Ascending aorta (tissue), 2 donors: ENCODE measurements at places on chromosomes 5 and 9.

GRCh38 chr9:69143291-69143690 lies 30.8 kb upstream of the TJP2 start:
- DNase-seq = no peak

- no peak for DNase-seq
Observed at GRCh38 chr5:7875151-7875550, 6.2 kb downstream of the MTRR start.

DNA sequence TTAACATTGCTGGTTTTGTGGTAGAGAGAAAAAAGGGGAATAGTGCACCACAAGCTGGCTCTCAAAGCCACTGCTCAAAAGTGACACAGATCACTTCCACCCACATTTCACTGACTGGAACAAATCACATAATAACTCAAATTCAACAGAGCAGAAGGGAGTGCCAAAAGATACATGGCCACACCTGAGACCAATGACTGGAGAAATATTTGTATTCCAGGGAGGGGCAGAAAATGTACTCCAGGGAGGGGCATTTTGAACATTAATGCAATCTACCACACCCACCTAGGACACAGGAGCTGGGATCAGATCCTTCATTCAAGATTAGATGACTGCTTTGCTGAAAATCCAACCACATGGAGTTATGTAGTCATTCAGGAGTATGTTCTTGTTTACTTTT lies 44.8 kb upstream of the ALDOB start:
- no peak for DNase-seq

GRCh38 chr5:133377736-133378135 lies 234.6 kb downstream of the FSTL4 start:
- DNase-seq = no peak

DNA sequence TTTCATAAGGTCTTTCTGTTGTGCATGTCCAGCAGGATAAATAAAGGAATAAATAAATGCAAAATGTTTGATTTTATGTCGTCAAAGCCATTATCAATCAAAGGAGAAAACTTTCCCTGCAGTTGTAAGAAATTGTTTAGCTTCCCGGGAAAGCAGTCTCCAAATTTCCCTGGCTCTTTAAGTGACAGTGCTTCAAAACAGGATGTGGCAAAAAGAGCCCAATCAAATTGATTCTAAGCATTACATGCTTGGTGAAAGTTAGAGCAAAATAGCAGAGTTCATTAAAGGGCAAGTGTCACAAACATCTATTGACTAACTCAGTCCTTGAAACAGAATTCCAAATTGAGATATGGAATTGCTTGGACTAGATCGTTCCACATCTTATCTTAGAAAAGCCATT lies 704.1 kb downstream of the PRELID2 start:
- DNase-seq = no peak

- no peak for DNase-seq
Observed at GRCh38 chr9:137308057-137308619, 6.1 kb upstream of the NRARP start.

- DNase-seq = no peak
Observed at GRCh38 chr9:109156708-109157107, 10.3 kb downstream of the FRRS1L start.

GRCh38 chr5:121384359-121384758 lies 467.3 kb upstream of the FTMT start:
- DNase-seq = no peak

DNA sequence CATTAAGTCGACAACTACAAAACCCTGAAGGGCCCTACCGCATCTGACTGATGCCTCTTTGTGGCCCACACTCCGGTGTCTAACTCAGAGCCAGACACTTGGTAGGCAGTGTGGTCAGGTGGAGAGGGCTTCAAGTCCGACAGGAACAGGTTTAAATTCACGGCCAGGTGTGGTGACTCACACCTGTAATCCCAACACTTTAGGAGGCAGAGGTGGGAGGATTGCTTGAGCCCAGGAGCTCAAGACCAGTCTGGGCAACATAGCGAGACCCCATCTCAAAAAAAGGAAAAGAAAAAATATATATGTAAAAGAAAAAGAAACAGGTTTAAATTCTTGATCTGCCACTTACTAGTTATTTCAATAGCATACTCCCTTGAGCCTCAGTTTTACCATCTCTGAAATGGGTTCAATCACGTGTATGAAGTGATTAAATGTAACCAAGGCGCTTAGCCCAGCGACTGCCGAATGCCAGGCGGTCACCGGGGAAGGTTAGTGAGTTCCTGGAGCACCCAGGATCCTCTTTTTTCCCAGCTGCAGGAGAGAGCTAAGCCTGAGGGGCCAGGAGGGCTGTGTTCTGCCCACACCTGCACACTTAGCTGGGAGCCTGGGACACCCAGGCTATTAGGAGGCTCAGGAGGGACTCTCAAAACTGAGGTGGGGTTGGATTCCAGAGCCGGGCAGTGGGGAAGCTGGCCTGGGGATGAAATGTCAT lies 943 bp downstream of the CLTB start:
- DNase-seq = no peak
